ENCODE measurements at places on chromosomes 2 and 18.

DNA sequence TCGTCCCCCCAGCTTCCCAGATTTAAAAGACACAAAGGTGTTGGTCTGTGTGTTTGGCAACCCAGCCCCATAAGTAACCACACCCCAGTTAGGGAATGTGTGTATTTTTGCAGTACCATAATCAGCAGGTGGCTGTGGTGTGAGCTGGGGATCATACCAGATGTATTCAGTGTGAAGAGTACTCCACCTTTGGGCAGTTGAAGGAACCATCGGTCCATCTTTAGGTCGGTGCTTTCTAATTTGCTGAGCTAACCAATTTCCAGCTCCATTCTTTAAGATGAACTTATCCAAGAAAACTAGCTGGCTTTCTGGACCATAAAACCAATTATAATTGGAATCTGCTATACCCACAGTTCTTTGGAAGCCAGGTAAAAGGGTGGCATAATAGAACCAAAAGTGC, 3.2 kb downstream of the DSEL start:
- no peak for DNase-seq
- H3K36me3 ChIP-seq = no peaks in the 10 kb centered on the region
- H3K27ac ChIP-seq = no peak overlapping the region
- H3K27me3 ChIP-seq = peaks cover 11% of the 10 kb centered on the region

GRCh38 chr2:45007961-45008295, 1.3 kb downstream of the SIX2 start:
- no peak for DNase-seq
- no peaks in the 10 kb centered on the region for H3K36me3 ChIP-seq
- H3K4me3 ChIP-seq = no peak overlapping the region
- no peak overlapping the region for H3K27ac ChIP-seq
- H3K4me1 ChIP-seq = peaks cover 42% of the 10 kb centered on the region
- peaks cover 95% of the 10 kb centered on the region for H3K27me3 ChIP-seq

GRCh38 chr2:75560022-75560767, 544 bp downstream of the EVA1A start:
- H3K4me1 ChIP-seq = peaks cover 21% of the 10 kb centered on the region
- peak; percentile 35 for DNase-seq
- peaks cover 68% of the 10 kb centered on the region for H3K27me3 ChIP-seq
- H3K4me3 ChIP-seq = peak overlapping the region; percentile 76
- no peaks in the 10 kb centered on the region for H3K36me3 ChIP-seq

DNA sequence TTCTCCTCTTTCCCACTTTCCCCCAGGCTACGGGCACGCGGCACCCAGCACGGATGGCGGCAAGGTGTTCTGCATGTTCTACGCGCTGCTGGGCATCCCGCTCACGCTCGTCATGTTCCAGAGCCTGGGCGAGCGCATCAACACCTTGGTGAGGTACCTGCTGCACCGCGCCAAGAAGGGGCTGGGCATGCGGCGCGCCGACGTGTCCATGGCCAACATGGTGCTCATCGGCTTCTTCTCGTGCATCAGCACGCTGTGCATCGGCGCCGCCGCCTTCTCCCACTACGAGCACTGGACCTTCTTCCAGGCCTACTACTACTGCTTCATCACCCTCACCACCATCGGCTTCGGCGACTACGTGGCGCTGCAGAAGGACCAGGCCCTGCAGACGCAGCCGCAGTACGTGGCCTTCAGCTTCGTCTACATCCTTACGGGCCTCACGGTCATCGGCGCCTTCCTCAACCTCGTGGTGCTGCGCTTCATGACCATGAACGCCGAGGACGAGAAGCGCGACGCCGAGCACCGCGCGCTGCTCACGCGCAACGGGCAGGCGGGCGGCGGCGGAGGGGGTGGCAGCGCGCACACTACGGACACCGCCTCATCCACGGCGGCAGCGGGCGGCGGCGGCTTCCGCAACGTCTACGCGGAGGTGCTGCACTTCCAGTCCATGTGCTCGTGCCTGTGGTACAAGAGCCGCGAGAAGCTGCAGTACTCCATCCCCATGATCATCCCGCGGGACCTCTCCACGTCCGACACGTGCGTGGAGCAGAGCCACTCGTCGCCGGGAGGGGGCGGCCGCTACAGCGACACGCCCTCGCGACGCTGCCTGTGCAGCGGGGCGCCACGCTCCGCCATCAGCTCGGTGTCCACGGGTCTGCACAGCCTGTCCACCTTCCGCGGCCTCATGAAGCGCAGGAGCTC, 35.4 kb downstream of the KCNK3 start:
- peak; percentile 45 for DNase-seq
- no peaks in the 10 kb centered on the region for H3K36me3 ChIP-seq
- no peaks in the 10 kb centered on the region for H3K4me1 ChIP-seq

GRCh38 chr2:227228061-227228667, 63.7 kb downstream of the COL4A3 start:
- peaks cover 19% of the 10 kb centered on the region for H3K27me3 ChIP-seq
- H3K4me3 ChIP-seq = no peak overlapping the region
- no peak for DNase-seq
- H3K27ac ChIP-seq = no peak overlapping the region
- H3K36me3 ChIP-seq = no peaks in the 10 kb centered on the region

DNA sequence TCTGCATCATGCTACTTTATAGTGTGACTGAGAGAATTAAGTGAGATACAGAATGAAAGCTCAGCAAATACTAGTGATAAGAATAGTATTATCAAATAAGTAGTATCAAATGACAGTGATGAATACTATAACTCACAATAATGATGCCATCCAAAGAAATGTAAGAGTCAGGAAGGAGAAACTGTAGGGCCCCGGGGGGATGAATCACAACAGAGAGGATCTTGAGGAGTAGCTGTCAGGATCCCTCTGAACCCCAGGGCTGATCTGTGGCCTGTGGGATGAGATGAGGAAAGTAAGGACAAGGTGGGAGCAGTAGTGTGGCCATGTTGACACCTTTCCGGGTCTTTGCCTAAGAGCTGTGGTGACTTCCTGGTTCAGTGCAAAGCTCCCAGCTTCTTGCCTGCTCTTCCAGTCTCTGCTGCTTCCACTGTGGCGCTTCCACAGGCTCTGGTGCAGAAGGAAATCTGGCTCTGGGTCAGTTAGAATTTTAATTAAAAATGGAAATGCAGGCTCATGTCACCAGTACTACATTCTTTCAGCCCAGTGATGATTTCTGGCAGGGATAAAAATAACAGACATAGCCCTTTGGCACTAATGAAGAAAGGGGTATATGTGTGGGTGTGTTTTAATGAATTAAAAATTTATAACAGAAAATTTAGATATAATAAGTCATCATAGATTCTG, 166.9 kb downstream of the MYO3B start:
- no peak overlapping the region for H3K4me3 ChIP-seq
- peaks cover 20% of the 10 kb centered on the region for H3K4me1 ChIP-seq
- DNase-seq = no peak
- H3K36me3 ChIP-seq = no peaks in the 10 kb centered on the region

DNA sequence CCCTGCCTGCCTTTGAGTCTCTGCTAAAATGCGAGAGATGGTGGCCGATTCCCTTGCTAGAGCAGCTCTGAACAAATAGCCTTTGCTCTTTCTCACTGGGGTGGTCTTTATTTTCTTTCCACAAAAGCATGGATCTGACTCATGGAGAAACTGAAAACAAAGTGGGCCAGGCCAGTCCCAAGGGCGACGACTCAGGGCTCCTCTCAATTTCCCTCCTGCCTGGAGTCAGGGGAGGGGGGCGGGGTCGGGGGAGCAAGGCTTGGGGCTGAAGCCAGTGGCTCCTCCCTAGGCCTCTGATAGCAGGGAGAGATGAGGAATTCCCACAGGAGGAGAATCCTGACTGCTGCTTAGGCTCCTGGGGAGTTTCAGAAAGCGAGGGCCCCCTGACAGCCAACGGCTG, 17.1 kb upstream of the IL1R2 start:
- no peak overlapping the region for H3K27ac ChIP-seq
- peaks cover 2% of the 10 kb centered on the region for H3K27me3 ChIP-seq
- DNase-seq = no peak
- H3K4me3 ChIP-seq = no peak overlapping the region
- H3K4me1 ChIP-seq = peaks cover 12% of the 10 kb centered on the region
- no peaks in the 10 kb centered on the region for H3K36me3 ChIP-seq

DNA sequence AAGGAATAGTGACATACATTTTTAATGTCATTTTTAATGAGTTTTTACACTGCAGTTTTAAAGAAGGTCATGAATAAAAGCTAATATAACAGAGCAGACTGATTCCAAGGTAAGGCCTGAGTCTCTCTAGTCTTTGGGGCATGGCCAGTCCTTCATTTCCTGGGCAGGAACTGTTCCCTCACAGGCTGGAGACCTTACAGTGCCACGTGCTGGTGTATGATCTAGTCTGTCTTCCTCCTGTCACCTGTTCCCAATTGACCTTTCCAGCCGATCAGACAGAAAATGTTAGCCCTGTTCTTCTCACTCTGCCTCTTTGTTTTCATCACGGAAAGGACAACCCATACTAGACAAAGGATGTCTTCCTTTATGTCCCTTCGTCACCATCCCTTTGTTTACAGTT, 33.6 kb downstream of the ZCCHC2 start:
- H3K27ac ChIP-seq = no peak overlapping the region
- no peak overlapping the region for H3K4me3 ChIP-seq
- peaks cover 32% of the 10 kb centered on the region for H3K4me1 ChIP-seq

GRCh38 chr2:231533086-231533776, 3.0 kb upstream of the NMUR1 start:
- H3K36me3 ChIP-seq = no peaks in the 10 kb centered on the region
- no peak for DNase-seq
- peaks cover 10% of the 10 kb centered on the region for H3K4me1 ChIP-seq
- no peak overlapping the region for H3K27ac ChIP-seq
